CD8-positive, alpha-beta memory T cell (primary cell): ENCODE measurements at places on chromosomes 2 and 18. TPM values are rescaled to one million over a fixed set of nuclear protein-coding genes. Genes with fewer than 3 reads are reported as not detected.

Gene DUSP19
- total RNA-seq: 3.5 TPM

Gene ITGB6
- total RNA-seq: not detected

- no peak for DNase-seq
Observed at GRCh38 chr2:85787282-85787980, 33.6 kb downstream of the ATOH8 start.

Gene TP53I3
- total RNA-seq: 4.3 TPM

- no peak for DNase-seq
Observed at GRCh38 chr2:58484221-58484620, 243.1 kb upstream of the FANCL start.

DNA sequence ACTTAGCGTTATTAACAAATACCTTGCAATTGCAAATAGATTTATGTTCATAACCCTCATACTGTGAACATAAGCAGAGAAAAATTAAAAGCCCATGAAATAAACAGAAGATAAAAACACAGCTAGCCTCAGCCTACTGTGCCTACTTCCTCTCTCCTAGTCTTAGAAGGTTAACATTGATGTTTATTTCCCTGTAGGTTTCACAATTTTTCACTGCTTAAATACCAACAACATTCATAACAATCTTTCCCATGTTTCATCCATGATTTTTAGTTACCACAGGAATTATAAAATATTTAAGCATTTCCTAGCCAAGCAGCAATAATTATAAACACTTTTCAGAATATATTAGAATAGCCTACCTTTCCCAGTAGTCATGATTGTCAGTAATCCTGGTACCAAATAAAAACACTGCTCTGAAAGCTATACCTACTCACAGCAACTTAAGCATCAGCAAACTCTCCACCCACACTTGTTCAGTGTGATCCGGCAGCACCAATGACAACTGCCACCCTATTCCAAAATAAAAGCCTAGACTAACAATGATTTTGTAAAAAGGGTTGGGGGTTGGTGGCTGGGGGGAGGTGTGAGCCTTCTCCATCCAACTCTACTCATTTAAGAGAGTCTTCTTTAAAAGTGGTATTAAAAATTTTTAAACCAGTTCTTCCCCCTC, 40.6 kb upstream of the RNU4ATAC start:
- DNase-seq: no peak

GRCh38 chr2:198045227-198045626, 240.8 kb downstream of the PLCL1 start:
- no peak for DNase-seq

GRCh38 chr2:19786408-19787058, 115.2 kb downstream of the TTC32 start:
- no peak for DNase-seq

GRCh38 chr2:28623582-28624405, 127.8 kb upstream of the PPP1CB start:
- DNase-seq: no peak

Gene UGT1A8
- not detected for total RNA-seq

- DNase-seq: no peak
Observed at GRCh38 chr2:119202610-119203310, 20.9 kb upstream of the STEAP3 start.

- no peak for DNase-seq
Observed at GRCh38 chr18:60024345-60024744, 124.5 kb downstream of the PMAIP1 start.

- no peak for DNase-seq
Observed at GRCh38 chr2:237189799-237190198, 104.1 kb downstream of the COPS8 start.

DNA sequence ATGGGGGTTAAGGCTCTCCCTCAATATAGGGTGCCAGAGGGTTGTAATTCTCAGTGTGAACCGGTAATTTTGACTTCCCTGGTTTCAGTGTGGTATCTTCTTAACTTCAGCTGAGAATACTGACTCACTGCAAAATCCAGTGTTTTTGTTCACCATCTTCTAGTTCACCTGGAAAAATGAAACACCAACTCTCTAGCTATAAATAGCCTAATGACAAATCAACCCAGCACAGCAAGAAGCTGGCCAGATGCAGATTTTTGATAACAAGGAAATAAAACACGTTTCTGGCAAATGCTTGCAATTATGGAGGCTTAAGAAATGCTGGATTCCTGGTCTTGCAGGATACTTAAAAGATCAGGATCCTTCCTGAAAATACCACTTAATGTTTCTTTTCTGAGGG, 192.3 kb downstream of the CLIP4 start:
- no peak for DNase-seq

DNA sequence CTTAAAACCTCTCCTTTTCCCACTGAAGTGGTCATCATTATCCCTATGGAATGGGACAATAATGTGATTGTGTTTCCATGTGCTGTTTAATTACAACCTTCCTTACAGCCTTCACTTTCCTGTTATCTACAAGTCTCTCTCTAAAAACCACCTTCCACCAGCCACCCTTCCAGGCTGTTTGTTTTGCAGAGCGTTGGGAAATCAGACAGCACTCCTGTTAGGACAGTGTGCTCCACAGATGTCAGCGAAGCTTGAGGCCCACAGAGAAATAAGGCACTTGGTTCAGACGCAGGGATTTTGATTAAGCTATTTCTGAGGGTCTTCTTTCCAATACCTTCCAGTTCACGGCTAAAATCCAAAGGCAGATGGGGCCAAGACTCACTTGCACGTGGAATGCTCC, 32.3 kb upstream of the ASPRV1 start:
- DNase-seq: no peak

Gene MTHFD2
- total RNA-seq: 397 TPM

DNA sequence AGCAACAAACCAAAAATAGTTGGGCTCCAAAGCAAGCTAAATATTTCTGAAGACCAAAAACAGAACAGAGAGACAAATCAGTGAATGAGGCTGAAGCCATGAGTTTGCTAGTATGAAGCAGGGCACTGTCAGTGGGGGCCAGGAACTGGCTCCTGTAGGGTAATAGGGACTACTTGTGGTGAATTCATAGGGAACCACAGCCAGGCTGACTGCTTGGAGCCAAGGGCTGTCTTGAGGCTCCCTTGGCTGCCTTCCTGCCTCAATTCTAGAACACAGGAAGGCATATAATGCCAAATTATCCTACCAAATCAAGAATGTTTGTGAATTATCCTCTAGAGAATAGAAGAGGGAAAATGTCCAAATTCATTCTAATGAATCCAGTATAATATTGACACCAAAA, 406.0 kb downstream of the CCDC85A start:
- DNase-seq: no peak

DNA sequence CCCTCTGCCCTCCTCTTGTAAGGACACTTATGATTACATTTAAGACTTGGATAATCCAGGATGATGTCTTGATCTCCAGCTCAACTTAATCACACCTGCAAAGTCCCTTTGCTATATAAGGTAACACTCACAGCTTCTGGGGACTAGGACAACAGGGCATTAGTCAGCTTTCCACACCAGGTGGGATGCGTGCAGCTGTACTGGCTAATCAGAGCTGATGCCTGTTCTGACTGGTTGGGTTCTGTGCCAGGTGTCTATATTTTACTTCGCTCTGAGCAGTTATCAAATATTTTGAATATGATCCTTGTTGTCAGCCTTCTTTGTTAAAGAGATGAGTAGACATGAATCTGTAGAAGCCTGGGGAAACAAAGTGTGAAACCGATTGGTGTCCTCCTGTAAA, 115.5 kb upstream of the ATP8B1 start:
- DNase-seq: no peak

Gene APCDD1
- not detected for total RNA-seq

Gene CENPA
- 21.6 TPM for total RNA-seq

Gene SERPINB4
- not detected for total RNA-seq

- no peak for DNase-seq
Observed at GRCh38 chr18:49112031-49112430, 161.3 kb upstream of the SMAD7 start.

DNA sequence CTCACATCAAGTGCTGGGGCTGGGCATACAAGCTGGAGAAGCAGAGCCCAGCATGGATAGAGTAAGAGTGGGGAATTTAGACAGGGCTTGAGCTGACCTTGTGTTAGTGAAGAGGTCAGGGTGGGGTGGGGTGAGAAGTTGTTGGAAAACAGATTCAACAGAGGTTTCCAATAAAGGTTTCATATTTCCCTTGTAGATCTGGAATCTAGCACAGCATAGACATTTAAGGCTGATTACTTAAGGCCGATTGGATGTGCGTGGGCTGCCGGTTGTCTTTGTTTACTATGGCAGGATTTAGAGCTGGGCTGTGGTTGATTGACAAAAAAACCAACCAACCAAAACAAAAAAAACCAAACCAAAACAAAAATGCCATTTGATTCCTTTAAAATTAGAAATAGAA, 114.9 kb upstream of the SEC11C start:
- no peak for DNase-seq

DNA sequence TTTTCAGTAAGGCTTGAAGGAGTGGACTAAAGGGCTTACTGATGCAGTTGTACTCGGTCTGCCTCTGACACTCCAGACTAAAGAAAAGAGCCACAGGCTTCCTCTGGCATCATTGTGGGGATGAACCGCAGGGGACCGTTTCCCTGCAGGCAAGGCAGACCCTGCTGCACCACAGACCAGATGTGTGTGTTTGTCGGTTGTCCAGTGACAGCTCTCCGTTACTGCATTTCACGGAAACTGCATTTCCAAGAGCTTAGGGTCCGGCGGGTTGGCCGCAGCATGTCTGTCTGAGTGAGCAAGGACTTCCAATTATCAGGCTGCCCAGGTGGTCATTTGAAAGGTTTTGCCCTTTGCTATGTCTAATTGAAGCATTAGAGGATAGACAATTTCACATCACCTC, 98.1 kb downstream of the FAM210A start:
- DNase-seq: no peak

DNA sequence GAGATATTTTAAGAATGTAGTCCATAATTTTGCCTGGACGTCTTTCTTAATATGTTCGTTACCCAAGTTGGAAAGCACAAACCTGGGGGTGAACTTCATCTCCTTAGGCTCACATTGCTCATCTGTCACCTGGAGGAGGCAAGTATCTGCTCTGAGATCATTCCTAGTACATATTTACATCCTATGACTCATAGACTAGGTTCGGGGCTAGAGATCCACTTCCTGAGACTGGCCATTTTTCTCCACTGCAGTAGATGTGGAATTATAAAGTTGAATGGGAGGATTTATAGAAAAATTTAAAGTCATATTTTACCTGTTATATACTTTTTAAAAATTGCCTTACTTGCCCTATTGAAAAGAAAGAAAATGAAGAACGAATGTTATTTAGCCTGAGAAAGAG, 77.5 kb upstream of the PROKR1 start:
- DNase-seq: no peak

GRCh38 chr2:43174368-43174916, 52.0 kb downstream of the ZFP36L2 start:
- DNase-seq: peak; percentile 90

- no peak for DNase-seq
Observed at GRCh38 chr2:42040643-42041278, 7.1 kb upstream of the PKDCC start.

- DNase-seq: no peak
Observed at GRCh38 chr2:56286936-56287335, 103.1 kb downstream of the CCDC85A start.

Gene CSRNP3
- not detected for total RNA-seq

DNA sequence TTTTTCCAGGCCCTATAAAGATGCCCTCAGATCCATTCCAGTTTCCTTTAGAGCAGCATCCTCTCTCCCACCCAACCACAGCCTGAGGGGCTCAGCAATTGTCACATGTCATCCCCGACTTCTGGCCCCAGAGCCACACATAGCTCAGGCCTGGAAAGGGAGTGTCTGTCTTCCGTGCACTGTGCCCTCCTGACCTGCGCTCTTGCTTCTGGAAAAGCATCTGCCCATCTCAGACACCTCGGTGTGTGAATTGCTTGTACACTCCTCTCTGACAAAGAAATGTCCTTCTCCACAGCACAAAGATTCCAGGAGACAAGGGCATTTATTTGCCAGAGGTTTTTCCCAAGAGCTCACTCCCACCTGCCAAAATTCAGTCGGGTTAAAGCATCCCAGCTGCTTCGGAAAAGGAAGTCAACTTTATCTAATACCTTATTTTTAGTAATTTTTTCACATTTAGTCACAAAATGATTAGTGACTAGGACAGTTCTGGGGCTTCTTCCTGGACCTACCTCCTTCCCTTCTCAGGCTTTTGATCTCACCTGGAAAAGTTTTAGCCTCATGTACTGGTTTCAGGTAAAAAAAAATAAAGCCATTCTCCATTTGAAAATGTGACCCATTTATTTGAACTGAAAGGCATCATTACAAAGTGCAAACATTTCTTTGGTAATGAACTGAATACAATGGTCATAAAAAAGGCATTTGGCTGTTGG, 112.9 kb downstream of the PXDN start:
- no peak for DNase-seq

DNA sequence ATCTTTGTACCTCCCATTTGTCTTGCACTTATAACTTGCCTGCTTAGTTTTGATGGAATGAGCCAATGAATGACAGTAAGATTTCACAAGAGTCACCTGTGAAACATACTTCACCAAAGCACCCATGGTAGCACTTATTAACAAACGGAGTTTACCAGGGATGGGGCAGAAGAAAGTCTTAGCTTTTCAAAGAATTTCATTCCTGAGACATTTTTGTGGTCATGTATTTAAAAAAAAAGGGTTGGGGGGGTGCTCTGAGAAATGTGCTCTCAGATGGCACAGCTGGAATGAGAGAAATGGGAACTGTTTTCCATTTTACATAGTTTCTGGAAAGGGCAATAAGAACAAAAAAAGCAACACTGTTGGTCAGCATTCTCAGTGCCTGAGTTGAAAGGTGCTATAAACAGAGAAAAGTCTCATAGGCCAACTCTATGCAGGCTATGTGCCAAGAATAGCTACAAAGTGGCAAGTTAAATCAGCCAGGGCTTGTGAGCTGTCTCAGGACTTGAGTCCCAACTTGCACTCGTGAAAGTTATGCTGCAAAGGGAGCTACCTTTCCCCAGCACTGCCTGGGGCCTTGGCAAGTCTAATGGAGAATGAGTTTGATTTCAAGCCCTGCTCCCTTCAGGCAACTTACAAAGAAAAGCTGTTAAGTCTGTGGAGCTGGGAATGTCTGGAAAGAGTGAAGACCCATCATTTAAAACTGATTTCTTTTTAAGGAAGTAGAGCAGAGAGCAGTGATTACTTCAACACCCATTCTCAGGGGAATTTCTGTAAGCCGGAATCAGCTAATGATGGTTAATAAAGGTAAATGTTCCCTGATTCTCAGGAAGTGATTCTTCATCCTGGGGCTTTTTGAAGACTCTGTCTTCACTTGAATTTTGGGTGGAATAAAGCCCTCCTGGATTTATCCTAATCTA, 170.6 kb downstream of the SLC8A1 start:
- DNase-seq: no peak

Gene ANKRD36
- total RNA-seq: 18.8 TPM

DNA sequence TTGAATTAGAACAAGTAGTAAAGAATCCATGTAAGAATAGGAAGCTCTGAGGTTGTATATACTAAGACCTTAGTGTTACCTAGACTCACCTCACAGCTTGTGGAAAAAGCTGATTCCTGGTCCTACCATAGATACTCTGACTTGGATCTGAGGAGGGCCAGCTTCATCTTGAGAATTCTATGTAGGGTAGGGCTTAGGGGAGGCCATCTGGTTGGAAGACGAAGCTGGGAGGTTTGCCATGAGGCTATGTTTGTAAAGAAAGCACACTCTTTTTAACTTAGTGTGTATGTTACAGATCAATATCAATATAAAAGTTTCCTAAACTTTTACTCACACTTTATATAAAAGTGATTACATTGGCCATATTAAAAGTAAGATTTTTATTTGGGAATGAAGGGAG, 77.1 kb upstream of the GALNT5 start:
- no peak for DNase-seq

Gene CXCR1
- total RNA-seq: not detected

GRCh38 chr2:218856167-218856895, 3.3 kb upstream of the WNT6 start:
- no peak for DNase-seq

Gene LYPD1
- total RNA-seq: not detected

Gene SCYGR1
- not detected for total RNA-seq

GRCh38 chr2:222604749-222605515, 51.0 kb downstream of the FARSB start:
- DNase-seq: no peak
